Stimulated activated CD4-positive, alpha-beta T cell treated with anti-CD3 and anti-CD28 coated beads, Interleukin-12 subunit alpha, Interleukin-12 subunit beta, amount 100 ng/mL, for 24 hours (primary cell): ENCODE measurements at places on chromosomes 7 and 10.

DNA sequence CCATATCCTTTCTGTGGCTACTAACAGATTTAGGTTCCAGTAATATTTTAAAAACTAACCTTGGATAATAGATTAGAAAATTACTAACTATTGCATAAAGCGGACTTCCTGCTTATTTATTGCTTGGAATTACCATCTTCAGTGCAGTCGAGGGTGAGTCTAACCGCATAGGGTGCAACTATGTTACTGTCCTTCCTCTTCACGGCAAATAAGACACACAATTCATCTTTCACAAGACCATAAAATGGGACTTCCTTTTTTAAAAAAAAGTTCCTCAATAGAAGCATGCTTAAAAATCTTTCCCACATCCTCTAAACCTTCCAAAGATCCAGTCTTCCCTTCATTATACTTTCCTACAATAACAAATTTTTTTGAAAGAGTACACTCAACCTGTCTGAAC is 2.1 kb downstream of the SLC25A40 start:
- DNase-seq, result no peak

DNA sequence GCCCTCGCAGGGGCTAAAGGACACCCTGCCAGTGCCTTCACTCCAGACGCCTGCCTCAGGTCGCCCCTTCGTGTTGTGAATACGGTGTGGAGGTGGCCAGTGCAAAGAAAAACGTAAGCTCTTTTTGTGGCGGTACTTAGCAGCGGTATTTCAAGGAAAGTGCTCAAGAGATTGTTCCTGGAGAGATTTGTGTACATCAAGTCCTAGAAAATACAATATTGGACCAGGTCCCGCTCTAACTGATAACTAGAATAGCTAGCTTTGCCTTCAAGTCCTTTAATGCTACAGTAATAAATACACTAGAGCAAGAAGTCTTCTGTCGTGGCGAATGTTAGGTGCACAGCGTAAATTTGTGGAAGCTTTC is 689 bp downstream of the PLCE1 start:
- no peak for DNase-seq

DNA sequence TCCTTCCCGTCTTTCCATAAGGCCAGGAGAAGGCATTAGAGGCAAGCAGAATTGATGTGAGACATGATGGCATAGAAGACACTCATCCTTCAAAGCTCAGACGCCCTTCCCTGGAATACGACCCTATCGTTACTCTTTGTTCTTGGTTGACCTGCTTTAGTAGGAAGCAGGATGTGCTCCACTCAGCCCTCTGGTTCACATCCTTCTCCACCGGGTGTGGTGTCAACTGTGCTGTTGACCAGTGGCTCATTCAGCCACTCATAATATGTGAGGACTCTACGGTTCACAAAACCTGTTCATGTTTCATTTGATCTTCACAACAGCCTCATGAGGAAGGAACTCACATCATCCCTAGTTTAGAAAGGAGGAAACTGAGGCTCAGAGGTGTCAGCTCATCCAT is 47.1 kb downstream of the ADRA2A start:
- no peak for DNase-seq

- no peak for DNase-seq
Observed at GRCh38 chr10:88316292-88316861, 266.7 kb downstream of the RNLS start.

- no peak for DNase-seq
Observed at GRCh38 chr10:61971003-61971325, 69.5 kb downstream of the ARID5B start.

- no peak for DNase-seq
Observed at GRCh38 chr7:21218155-21218554, 209.7 kb upstream of the SP4 start.

DNA sequence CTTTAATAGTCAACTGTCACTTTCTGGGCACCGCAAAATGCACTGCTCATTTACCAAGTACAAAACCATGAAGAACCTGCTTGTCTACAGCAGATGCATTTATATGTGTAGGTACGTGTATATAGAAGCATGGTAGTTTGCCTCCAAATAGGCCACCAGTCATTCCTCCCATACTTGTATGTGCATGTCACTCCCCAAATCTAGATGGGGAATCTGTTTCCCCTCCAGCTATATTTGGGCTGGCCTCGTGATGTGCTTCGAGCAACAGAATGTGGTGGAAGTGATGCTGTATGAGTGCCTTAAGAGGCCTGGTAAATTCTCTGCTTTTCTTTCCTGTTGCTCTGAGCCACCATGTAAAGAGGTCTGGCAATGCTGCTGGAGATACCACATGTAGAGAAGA is 47.1 kb downstream of the PSMC2 start:
- no peak for DNase-seq

- DNase-seq, result no peak
Observed at GRCh38 chr7:138878856-138879255, 80.9 kb upstream of the ATP6V0A4 start.

DNA sequence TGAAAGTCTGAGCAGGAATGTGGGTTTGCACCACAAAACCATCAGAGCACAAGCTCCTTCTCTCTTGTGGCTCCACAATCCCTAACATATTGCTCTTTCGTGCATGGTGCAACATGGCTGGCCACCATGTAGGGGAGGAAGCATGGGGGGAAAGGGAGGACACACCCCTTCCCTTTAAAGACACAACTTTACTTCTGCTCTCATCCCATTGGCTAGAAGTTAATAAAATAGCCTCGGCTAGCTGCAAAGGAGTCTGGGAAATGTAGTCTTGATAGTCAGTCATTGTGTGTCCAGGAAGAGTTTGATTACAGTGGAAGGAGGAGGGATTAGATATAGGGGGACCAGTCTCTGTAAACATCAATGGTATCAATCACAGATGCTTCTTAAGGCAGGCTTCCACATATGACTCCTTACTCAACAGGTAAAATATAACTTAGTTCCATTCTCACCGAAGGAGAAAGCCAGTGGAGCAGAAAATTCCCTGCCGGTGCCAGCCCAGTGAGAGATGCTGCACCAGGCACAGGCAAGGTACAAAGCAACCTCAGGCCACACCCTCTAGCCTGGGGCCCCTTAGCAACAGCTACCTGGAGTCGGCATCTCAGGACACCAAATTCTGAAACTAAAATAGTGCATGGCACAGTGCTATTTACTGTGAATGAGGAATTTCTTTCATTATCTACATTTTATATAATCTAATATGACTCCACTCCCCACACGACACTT is 124.7 kb upstream of the CTBP2 start:
- DNase-seq, result no peak

GRCh38 chr10:14008740-14009080 is 322.0 kb downstream of the FRMD4A start:
- no peak for DNase-seq
